ENCODE measurements at places on chromosomes 12 and 14.

DNA sequence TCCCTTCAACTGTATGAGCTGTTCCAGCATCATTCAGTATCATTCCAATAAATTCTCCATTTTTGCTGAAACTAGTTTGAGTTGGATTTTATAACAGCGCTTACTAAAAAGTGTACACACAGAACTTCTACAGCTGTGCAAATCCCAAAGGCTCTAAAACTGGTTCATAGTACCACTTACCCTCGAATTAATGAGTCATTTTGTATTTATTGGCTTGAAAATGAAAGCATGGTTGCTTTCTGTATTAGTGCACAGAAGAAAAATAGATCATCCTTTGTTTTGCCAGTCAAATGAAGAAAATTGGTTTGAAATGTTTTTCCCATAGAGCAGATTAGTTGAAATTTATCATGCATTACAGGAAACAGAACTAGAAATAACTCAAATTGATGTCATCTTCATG lies 268.3 kb upstream of the CPNE8 start:
- DNase-seq = no peak

- no peak for DNase-seq
Measured at GRCh38 chr14:101905614-101906013, 58.8 kb upstream of the DYNC1H1 start.

- DNase-seq = no peak
Measured at GRCh38 chr12:70736351-70737133, 99.3 kb upstream of the PTPRB start.

DNA sequence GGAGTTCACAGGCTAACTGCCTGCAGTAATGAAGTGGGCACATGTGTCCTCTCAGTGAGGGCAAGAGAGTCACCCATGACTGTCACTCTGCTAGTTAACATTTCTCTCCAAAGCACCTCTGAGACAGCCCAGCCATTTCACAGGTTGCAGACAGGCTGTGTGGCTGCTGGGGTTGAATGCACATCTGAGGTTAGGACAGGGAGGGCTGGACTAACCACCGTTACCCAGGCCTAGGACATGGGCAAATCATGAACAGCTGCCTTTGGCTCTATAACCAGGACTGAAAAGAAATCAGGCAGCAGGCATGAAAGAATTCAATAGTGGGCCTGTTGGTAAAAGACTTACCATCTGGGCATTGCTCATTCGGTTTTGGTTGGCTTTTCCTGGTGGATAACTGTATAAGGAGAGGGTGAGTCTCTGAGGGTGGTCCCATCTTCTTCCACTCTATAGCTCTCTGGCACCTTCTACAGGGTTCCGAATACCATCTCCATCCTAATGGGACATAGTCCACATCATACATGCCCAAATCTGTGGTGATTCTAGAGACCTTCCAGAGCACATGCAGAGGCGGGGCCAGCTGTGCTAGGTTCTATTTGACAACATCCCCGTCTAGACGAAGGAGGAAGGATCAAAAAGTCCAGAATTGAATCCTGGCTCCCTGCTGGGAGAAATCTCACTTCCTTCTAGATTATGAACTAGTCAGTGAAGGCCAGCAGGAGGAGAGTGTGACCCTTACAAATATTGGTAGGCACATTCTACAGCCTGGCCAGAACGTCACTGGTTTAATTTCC lies 10.8 kb downstream of the CRACR2A start:
- no peak for DNase-seq

GRCh38 chr12:12133785-12134184 lies 63.0 kb downstream of the BCL2L14 start:
- no peak for DNase-seq

GRCh38 chr12:117148642-117149041 lies 41.6 kb downstream of the FBXO21 start:
- DNase-seq = no peak

- no peak for DNase-seq
Measured at GRCh38 chr12:77996670-77997069, 166.0 kb downstream of the NAV3 start.

DNA sequence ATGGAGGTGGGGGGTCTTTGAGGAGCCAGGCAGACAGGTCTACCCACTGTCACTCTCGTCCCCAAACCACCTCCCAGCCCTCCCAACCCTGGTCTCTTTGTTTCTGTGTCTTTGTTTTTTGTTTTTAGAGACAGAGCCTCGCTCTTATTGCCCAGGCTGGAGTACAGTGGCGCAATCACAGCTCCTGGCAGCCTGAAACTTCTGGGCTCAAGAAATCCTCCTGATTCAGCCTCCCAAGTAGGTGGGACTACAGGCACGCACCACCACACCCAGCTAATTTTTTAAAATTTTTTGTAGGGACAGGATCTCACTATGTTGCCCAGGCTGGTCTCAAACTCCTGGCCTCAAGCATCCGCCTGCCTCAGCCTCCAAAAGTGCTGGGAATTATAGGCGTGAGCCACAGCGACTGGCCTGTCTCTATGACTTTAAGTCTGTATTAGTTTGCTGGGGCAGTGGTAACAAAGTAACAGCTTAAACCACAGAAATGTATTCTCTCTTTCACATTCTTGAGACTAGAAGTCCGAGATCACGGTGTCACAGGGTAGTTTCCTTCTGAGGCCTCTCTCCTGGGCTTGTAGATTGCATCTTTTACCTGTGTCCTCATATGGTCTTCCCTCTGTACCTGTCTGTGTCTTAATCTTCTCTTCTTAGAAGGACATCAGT lies 26.1 kb downstream of the DTX1 start:
- no peak for DNase-seq

- DNase-seq = no peak
Measured at GRCh38 chr12:3432176-3432742, 58.7 kb upstream of the PRMT8 start.

DNA sequence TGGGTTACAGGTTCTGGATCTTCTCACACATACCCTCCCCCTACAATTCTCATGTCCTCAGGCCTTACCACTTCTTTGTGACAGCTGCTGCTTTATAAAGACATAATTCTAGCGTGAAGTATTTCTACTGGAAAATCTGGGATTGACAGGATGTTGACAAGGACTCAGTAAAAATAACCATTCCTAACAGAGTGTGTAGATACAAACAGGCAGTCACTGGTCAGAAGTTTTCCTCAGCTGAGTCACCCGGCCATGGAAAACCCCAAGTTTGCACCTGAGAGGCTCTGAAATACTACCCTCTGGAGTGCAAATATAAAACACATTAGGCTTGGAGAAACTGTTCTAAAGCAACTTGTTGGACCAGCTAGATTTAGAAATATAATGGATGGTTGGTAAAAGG lies 54.4 kb downstream of the SPPL3 start:
- DNase-seq = no peak

GRCh38 chr14:60721326-60722106 lies 2.6 kb downstream of the SIX4 start:
- DNase-seq = no peak

DNA sequence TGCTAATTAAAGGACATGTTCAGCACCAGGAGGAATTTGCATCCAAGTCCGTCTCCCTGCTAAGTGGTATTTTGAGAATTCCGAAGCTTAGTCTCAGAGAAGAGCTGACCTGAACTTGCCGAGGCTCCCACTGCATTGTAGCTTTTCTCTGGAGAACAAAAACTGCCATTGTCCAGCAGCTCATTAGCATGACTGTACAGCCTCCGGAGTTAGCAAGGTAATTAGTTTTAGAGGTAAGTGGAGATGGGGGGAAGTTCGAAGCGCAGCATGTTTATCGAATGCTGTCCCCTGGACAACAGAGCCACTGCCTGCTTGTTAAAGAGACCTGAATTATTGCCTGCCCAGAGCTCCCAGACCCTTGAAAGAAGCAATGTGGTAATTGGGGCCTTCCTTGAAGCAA lies 160.3 kb upstream of the PELI2 start:
- DNase-seq = no peak

GRCh38 chr14:68140076-68140741 lies 320.6 kb downstream of the RAD51B start:
- no peak for DNase-seq

DNA sequence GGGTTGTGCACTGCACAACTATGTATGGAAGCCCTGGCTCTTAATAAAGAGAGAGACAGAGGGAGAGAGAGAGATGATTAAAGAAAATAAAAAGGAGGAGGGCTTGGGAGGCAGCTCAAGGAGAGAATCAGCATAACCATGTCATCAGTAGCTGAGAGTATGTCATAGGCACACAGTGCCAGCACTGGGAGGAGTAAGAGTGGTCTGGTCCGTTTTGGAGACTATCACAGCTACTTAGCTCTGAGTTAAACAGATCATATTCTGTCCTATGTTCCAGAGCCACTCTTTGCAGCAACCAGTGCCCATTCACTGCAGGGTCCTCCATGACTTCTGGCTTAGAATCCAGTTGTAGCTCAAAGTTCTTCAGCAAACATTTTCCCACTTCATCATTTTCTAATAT lies 59.0 kb downstream of the GTF2A1 start:
- no peak for DNase-seq

GRCh38 chr12:2295941-2296461 lies 243.2 kb downstream of the CACNA1C start:
- DNase-seq = no peak

- DNase-seq = no peak
Measured at GRCh38 chr12:68809190-68810026, 1.4 kb downstream of the MDM2 start.

DNA sequence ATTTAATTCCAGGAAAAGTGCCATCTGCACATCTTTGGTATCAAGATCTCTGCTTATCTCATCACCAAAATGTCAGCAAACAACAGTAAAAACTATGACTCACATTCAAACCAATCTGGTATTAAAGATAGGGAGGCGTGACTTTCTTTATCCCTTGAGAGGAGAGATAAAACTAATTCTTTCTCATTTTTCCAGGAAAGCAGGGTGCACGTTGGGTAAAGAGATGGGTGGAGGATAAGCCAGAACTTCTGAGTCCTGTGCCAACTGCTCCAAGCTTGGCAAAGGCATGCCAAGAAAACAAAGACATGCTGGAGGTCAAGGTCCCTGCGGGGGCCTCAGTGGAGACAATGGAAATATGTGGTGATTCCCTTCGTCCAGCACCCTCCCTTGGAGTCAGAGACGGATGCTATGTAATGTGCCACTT lies 225.8 kb upstream of the PLXNC1 start:
- DNase-seq = no peak

DNA sequence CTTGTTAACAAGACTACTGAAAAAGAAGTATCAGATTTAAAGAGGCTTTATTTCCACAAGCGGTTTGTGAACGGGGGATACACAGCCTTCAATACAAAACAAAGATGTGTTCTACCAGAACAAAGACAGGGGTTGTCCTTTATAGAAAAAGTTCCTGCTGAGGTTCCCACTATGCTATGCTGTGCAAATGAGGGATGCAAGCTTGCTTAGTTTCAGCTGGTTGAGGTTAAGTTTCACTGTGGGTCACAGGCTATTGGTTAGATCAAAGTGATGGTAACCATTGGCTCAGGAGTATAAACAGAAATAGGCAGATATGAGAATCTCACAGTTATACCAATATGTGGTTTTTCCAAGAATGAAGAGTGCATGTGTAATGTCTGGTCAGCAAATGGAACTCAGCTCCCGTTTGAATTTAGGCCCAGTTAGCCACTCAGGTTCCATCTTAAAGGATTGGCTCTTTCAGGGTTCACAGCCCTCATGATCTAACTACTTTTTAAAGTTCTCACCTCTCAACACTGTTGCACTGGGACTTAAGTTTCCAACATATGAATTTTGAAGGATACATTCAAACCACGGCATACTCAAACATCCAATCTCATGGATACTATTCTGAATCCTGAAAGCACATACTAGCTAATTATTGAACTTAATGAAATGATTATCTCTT lies 215.4 kb upstream of the DCN start:
- DNase-seq = no peak

GRCh38 chr12:130246560-130246959 lies 84.3 kb downstream of the FZD10 start:
- no peak for DNase-seq

- DNase-seq = no peak
Measured at GRCh38 chr12:19561411-19561961, 122.2 kb downstream of the AEBP2 start.
